HAP-1 (cell line): ENCODE measurements at places on chromosomes 12 and 14.
A peak's percentile ranks its signal among the peaks of the same experiment; 100 is the strongest.

DNA sequence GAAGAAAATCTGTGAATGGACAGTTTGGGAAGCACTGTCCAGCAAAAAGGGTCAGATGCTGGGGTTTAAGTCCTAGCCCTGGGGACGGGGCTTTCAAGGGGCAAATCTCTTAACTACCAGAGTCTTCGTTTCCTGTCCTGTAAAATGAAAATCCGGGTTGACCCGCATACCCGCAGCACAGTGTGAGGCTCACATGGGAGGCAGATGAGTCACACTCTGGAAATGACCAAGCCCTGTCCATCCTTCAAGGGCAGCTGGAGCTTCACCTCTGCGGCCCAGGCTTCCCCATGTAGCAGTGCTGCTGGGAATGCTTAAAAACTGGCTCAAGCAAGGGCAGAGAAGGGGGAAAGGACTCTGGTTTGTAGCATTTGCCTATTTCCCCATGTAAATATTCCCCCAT lies 19.0 kb downstream of the FAM181A start:
- DNase-seq, result no peak

DNA sequence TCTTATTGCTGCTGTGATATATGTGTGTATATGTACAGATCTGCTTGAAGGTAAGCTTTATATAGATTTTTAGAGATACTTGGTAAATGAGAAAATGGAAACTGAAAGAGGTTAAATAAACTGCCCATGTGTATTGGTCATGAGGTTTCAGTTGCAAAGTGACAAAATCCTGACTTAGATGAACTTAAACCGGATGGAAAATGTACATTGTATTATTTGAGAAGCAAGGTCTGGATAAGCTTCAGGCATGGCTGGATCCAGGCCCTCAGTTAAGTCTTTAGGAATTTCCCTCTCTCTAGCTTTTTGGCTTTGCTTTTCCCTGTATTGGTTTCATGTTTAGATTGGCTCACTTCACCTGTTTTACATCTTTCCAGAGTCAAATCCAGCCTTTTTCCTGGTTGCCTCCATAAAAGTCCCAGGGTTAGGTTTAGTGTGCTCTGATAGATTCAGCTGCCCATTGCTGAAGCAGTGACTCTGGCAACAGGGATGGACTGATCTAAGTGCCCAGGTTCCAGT lies 21.0 kb upstream of the MAP1LC3B2 start:
- DNase-seq, result no peak

- peak; percentile 28 for DNase-seq
Measured at GRCh38 chr14:68691031-68691791, 101.7 kb downstream of the ZFP36L1 start.

DNA sequence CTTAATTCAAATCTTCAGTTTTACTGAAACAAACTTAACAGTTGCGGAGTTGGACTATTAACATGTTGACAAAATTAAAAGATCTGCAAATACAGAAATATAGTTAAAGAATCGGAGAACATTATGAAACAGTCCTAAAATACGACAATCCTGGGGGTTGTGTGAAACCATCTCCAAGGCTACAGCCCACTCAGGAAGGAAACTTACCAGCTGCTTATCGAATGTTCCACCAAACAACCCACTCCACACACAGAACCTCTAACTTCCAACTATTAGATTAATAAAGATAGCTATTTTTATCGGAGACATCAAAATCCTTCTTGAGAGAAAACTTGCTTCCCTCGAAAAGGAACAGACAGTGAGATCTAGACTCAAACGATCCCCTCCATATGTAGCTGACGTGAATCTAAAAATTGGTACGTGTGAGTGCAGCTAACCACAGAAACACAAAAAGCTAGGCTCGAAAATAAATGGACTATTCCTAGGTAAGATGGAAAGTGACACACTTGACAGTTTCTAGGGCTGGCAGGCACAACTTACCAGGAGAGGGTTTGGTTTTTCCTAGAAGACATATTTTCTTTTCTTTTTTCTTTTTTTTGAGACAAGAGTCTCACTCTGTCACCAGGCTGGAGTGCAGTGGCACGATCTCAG lies 12.9 kb downstream of the VPS37B start:
- DNase-seq, result no peak

DNA sequence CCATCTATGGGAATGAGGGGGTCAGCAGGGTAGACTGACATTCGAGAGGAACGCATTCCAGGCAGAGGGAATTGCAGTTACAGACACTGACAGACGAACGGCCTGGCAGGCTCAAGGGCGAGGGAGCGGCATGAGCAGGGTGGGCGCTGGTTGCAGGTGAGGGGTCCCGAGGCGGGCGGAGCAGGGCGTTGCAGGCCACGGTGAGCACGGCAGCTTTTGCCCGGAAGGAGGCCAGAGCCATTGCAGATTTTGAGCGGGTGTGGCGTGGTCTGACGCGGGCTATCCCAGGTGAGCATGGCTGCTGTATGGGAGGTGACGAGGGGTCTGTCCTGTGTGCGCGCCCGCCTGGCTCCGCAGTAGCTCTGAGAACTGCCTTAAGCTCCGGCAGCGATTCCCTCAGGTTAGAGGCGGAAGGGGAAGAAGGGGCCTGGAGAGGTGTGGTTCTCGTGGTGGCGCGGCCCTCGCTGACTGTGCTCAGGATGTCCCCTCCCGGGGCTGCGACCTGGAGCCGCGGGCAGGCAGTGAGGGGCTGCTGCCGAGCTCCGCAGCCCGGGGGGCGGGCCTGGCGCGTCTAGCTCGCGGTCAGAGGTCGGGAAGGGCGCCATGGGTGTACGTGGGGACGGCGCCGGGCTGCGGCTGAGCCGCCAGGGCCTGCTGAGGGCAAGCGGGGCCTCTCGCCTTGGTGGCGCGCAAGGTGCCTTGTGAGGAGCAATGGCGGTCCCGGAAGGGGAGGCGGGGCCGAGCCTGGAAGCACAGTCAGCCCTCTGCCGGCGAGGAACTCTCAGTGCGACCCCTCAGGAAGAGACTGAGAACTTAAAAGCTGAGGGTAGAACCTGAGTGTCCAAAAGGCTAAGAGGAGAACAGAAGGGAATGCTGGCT lies 177.1 kb downstream of the CACNA1C start:
- no peak for DNase-seq

DNA sequence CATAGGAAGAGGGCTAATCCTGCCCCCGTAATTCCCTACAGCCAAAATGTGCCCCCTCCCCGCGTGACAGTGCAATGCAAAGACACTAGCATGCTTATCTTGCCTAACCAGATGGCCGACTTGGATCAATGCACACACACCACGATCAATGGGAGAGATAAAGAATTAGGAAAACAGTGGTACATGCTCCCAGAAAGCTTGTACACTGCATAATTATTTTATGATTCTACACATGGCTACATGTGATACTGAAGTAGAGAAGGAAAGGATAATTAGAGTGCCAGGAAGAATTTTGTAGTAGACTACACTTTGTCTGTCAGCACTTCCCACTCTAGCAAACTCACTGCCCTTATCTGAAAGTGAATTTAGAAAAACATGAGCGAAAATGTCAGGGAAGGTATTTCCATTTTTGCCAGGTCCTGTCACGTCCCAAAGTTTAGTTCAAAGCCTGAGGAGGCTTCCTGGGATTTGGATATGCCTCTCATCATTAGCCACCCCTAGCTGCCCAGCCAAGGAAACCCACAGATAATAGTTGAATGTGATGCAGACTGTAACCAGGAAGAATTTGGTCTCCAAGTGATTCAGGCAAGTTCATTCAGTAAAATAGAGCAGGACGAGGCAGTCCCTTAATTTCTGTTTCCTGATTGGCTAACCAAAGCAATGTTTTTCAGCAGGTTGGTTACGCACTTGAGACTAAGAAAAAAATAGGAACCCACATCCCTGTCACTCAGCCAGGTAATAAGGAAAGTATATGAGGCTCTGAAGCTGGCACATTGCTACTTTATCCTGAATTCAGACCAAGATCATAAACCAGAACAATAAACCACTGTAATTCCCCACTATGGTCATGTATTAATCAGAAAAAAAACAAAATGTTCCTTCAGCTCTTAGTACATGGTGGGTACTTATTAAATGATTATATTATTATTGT lies 199.6 kb upstream of the OTX2 start:
- peak; percentile 59 for DNase-seq

- DNase-seq, result no peak
Measured at GRCh38 chr12:125685915-125686314, 620.7 kb downstream of the AACS start.

DNA sequence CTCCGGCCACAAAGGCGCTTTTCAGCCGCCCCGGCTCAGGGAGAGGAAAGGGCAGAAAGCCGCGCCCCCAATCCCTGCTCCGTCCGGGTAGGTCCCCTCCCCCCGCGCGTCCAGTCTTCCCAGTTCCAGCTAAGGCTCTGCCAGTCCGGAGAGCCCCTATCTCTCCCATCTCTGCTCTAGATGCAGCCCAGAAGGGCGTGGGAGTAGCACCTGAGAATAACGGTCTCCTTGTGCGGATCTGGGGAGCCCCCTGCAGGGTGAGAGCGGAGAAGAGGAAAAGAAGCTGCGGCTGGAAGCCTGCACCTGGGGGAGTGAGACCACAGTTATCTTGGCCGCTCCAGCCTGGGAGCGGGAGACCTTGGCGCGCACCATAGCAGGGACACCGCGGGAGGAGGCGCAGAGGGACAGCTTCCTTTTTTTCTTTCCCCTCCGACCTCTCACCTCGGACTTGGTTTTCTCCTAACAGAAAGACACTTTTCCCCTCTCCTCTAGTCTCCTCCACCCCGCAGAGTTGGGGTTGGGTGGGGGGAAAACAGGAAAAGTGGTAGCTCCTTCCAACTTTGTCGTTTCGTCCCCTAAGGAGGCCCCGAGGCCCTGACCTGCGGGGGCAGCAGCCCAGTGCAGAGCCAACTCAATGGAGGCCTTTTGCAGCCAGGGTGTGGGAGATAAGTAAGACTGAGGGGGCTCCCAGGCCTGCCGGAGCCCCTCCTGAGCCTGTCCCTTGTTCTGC lies 2.4 kb downstream of the DHH start:
- DNase-seq, result peak; percentile 68

- no peak for DNase-seq
Measured at GRCh38 chr12:132449565-132450417, 40.2 kb upstream of the FBRSL1 start.

GRCh38 chr14:70640938-70641547 lies 673 bp upstream of the TTC9 start:
- DNase-seq, result no peak

GRCh38 chr12:119202544-119202943 lies 23.8 kb downstream of the HSPB8 start:
- DNase-seq, result no peak

- DNase-seq, result no peak
Measured at GRCh38 chr12:132285991-132286681, 43.3 kb downstream of the GALNT9 start.

DNA sequence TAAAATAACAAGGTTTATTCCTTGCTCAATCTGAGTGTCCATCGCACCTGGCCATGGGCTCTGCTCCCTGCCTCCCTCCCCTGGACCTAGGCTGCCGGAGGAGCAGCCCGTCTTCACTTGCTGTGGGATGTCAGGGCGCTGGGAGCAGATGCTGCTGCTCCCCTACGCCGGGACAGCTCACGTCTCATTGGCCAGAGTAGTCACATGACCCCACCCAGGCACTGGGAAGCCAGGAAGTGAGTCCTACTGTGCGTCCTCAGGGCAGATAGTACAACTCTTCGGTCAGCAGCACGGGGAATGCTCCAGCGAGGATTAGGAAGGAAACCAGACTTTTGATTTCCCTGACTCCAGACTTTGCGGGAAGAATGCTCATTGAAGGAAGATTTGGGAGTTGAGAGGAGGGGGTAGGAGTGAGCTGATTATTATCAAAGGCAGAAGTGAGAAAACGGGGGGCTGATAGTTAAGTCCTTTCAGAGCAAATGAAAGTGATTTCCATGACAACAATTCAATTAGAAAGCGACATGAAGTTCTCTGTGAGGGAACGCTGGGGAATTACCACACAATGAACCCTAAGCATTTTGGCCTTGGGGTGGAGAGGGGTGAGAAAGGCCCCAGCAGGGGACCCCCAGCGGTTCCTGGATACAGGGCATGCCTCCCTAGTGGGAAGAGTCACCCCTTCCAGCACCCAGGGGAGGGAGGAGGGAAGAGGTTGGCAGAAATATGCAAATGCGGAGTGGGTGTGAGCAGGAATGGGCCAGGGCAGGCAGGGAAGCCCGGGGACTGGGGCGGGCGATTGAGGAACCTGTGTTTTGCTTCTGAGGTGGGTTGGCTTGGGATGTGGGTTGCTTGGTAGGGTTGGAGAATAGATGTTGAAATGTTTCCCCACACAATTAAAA lies 215.5 kb downstream of the AACS start:
- DNase-seq, result no peak

DNA sequence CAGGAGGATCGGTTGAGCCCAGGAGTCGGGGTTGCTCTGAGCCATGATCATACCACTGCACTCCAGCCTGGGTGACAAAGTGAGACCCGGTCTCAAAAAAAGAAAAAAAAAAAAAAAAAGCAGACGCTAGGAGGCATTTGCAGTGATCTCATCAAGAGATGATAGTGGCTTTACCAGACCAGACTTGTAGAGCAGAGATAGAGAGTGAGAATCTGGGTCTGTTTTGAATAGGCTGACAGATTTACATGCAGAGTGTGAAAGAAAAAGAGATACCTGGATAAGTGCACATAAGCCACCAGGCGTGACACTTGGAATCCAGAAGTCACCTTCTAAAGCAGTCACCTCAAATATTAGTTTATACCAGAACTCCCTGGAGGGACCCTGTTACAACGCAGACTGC lies 21.1 kb upstream of the FLRT2 start:
- DNase-seq, result no peak
